T-helper 2 cell treated with Interferon-gamma antibody and Interleukin-4, amounts not matched to agents 100 ng/mL and 5 ng/mL, for 36 hours (primary cell): ENCODE measurements at places on chromosomes 1 and 21. TPM values are rescaled to one million over a fixed set of nuclear protein-coding genes. Genes with fewer than 3 reads are reported as not detected.

Gene PGLYRP3
- total RNA-seq, result not detected in 2 replicates

Gene ACTL8
- total RNA-seq, result not detected in 2 replicates

Gene KRTAP10-9
- total RNA-seq, result not detected in 2 replicates

Gene PPFIA4
- 5.0 and 5.6 TPM in 2 replicates for total RNA-seq

Gene TIAM1
- total RNA-seq, result 41.5 and 42.3 TPM in 2 replicates

Gene PADI6
- total RNA-seq, result not detected in 2 replicates
